ENCODE measurements at places on chromosomes 16 and 17.

DNA sequence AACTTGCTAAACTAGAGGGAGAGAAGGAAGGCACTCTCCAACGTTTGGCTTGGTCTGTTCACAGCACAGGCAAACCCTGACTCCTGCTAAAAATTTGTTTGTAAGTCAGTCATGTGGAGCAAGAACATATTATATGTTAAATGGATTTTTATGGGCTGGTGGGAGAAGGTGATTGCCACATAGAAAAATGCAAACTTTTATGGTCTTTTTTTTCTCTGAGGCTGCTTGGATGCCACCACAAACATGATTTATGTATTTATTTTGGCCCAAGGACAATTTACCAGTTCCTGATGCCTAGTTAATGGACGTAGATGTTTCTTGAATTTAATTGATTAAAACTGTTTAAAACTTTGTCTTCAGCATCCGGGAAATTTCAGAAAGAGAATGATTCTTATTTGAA is 274.2 kb upstream of the MYOCD start:
- no peak for DNase-seq

GRCh38 chr16:65958086-65958485 is 408.4 kb upstream of the CDH5 start:
- peak; percentile 41 for DNase-seq

- no peak for DNase-seq
Observed at GRCh38 chr16:11546608-11547061, 40.1 kb downstream of the LITAF start.

- no peak for DNase-seq
Observed at GRCh38 chr17:54259476-54259875, 436.7 kb downstream of the KIF2B start.

GRCh38 chr17:56718515-56718914 is 115.2 kb downstream of the C17orf67 start:
- DNase-seq: no peak
